NCI-H1105 treated with DMSO at 0.1 percent for 48 hours (cell line): ENCODE measurements at places on chromosomes 12 and 14.
A peak's percentile ranks its signal among the peaks of the same experiment; 100 is the strongest.

DNA sequence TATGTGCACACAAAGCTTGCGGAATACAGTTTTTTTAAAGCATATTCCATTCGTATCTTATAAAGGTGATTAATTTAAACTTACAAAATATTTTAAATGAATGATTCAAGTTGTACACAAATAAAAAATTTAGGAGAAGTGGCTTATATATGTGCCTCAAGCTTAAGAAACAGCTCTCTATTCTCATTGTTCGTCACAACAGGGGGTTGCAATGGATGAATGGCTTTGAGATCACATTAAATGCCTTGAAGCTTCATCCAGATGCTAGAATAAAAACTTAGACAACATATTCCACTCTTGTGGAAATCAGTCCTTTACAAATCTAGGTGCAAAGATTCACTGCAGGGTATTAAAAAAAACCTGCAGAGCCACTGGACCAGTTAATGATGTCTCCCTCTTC, 303.9 kb upstream of the LRFN5 start:
- no peak for DNase-seq

GRCh38 chr12:88579601-88580050, 645 bp downstream of the KITLG start:
- DNase-seq = peak; percentile 55

DNA sequence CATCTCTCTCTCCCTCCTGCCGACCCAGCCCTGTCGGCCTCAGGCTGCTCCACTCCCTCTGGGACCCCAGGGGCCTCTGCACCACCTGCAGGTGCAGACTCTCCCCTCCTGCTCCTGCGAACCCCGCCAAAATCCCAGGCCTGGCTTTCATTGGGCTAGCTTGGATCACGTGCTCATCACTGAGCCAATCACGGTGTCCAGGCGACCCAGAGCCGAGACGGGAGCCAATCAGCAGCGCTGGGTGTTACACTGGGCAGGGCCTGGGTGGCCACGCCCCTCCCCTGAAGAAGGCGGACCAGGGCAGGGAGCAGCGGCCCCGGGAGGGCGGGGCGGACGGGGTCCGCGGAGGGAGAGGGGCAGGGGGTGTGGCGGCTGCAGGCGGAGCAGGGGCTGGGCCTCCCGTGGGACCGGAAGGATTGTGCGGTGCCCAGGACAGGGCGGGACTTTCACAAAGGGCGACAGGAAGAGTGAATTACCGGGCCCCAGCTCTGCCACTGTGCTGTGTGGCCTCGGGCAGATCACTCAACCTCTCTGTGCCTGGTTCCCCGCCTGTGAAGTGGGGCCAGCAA, 66.6 kb upstream of the FBRSL1 start:
- DNase-seq = no peak

GRCh38 chr12:68334132-68334531, 2.0 kb upstream of the MDM1 start:
- DNase-seq = no peak

DNA sequence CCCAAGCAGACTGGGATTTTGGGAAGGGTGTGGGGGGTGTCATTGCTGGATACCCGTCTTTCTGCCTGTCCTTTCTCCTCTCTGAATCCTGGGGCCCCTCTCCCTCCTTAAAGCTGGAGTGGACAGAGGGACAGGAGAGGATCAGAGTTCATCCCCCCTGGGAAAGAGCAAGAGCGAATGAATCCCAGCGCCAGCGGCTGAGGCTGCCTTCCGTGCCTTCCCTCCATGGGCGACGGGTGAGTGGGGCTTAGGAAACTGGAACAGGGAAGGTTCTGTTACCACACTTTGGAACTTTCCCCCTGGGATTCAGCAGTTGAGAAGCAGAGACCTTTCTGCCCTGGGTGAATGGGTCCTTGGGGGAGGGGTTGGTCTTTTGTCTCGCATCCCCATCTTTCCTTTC, 16.2 kb upstream of the RIN3 start:
- no peak for DNase-seq

DNA sequence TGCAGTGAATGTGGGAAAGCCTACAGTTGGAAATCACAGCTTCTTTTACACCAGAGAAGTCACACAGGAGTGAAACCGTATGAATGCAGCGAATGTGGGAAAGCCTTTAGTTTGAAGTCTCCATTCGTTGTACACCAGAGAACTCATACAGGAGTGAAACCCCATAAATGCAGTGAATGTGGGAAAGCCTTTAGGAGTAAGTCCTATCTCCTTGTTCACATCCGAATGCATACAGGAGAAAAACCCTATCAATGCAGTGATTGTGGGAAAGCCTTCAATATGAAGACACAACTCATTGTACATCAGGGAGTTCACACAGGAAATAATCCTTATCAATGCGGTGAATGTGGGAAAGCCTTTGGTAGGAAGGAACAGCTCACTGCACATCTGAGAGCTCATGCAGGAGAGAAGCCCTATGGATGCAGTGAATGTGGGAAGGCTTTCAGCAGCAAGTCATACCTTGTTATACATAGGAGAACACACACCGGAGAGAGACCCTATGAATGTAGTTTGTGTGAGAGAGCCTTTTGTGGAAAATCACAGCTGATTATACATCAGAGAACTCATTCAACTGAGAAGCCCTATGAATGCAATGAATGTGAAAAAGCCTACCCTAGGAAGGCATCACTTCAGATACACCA, 24.6 kb downstream of the ZNF26 start:
- DNase-seq = no peak

DNA sequence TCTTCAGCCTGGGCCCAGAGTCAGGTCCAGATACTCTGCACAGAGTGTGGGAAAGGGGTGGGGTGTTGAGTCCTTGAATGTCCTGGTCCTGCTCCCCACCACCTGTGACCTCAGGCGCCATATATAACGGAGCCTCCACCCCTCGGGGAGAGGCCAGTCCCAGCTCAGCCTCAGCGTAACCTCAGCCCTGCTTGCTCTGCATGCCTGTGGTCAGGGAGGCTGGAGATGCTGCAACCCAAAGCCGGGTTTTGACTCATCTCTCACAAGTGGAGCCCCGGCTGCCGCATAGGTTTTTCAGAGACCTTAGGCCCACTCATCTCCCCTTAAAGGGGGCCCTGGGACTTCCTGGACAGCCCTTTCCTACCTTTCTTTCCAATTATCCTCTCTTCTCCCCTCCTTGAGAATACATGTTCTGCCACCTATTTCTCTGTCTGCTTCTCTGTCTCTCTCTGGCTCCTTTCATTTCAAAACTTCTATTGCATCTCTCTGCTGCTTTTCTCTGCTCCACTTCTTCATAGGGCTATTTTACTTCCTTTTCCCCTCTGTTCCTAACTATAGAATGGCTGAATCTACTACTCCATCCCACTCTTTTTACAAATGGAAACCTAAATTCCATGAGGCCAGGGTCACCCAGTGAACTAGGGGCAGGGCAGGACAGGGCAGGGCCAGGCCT, 1.2 kb downstream of the ITGB7 start:
- DNase-seq = no peak

DNA sequence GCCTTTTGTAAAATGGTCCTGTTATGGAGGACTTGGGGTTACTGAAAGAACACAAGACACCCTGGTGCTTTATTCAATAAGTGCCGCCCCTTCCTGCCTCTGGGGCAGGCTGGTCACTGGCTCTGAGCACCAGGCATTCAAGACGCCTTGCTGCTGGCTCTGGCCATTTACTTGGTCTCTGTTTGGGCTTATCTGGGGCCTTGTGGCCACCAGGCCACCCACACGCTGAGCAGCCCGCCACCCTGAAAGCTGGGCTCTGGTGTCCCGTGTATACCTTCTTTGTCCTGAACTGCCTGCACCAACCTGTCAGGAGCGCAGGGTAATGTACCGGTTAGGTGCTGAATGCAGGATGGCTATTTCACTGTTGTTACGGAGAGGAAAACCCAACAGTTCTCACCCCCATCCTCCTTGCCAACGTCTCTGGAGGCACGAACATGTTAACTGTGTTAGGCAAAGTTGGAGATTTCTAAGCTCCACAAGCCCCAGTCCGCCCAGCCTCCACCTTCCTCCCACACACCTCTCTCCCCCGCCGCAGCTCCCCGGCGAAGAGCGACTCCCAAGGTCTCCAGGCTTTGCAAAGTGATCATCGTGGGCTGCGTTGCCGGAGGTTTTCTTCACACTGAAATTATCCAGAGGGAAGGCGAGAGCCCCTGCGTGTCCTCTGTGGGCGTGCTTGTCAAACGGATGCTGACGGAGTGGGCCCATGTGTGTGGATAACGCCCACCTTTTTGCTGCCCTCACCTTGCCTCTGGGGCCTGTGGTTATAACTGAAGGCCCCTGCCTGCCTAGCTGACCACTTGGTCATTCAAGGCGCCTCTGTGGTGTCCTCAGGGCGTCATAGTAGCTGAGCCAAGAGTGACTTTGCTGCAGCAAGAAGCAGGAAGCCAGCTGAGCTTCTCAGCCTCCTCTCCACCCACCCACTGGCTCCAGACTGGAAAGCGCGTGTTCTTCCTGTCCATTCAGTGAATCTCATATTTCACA, 18.8 kb upstream of the BEGAIN start:
- DNase-seq = no peak

DNA sequence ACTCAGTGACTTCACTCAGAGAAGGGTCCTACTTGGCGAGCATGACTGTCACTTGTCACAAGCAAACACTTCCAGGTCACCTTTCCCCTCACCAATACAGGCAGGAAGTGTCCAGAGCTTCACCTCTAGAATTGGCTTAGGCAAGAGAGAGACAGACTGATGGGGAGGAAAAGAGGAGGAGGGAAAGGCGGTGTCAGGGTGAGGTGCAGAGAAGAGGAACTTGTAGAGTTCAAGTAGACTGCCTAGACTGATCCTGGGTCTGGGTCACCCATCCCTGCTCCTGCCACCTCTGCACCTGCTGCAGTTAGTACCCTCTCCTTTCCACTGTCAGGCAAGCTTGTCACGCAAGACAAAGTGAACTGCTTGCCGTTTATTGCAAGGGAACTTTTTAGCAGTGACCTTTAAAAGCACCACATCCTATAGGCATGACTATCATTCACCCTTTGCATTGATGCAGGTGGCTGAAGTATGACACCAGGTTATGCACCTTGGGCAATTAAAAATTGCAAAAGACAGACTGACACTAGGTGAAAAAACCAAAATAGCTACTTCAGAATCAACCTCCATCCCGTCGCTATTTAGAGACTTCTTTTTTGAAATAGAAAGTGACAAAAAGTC, 292.4 kb downstream of the SYT1 start:
- no peak for DNase-seq

- peak; percentile 92 for DNase-seq
These were observed 215.0 kb downstream of the PRKD1 start for GRCh38 chr14:29712601-29713000.

DNA sequence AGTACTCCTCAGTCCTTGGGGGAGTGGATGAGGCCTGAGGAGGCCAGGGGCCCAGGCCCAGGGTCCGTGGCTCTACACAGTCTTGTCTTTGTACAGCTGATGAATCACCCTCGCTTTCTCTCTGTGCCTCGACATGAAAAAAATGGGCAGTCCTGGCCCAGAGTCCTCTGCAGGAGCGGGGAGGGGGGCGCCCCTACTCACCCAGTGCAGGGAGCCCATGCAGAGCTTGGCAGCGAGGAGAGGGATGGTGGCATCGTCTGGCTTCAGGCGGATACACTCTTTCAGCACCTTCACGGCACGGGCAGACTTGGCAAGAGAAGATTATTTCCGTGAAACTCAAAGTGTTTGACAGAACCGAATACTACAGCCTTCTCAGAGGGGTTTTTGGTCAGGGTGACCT, 159.3 kb downstream of the TTC7B start:
- no peak for DNase-seq

GRCh38 chr12:14959463-14959862, 1.9 kb downstream of the ARHGDIB start:
- DNase-seq = no peak

DNA sequence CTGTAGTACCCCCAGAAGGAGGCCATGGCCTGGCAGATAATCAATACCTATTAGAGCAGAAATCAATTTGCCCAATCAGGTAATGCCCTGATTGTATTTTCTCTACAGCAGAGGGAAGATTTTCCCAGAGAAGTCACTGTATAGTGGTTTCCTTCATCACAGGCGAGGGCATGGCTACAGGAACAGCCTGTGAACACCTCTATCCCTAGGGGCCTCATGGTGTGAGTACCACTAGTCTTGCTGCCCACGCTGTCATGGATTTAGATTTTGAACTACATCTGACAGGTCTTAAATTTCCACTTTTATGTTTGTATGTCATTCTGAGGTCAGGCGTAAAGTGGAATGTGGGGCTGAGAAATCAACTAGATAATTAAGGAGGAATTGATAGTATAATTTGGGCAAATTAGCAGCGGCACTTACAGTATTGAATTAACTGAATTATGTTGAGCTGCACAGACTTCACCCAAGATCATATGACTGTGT, 42.4 kb upstream of the STXBP6 start:
- no peak for DNase-seq

DNA sequence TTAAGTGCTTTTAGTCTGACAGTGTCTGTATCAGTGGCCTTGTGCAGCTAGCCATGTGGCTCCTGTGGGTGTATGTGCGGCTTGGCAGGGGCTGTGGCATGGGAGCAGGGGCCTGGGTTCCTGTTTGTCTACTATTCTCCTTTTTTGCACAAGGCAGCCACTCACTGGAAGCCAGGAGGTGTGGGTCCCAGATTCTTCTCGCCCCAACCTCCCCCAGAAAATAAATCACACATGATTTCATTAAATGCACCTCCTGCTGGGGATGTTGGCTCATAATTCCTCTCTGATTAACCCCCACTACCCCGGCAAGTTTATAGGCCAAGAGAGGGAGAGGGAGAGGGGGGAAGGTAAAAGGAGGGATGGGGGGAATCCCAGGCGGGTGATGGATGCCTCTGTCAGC, 17.6 kb downstream of the CALCOCO1 start:
- DNase-seq = no peak

- DNase-seq = no peak
These were observed 3.9 kb downstream of the CD163 start for GRCh38 chr12:7499636-7500035.

- DNase-seq = no peak
These were observed 38.5 kb upstream of the KCNK13 start for GRCh38 chr14:90023176-90023896.

GRCh38 chr14:28703482-28703881, 63.1 kb upstream of the FOXG1 start:
- no peak for DNase-seq
